ENCODE measurements at places on chromosomes 7 and 10.

DNA sequence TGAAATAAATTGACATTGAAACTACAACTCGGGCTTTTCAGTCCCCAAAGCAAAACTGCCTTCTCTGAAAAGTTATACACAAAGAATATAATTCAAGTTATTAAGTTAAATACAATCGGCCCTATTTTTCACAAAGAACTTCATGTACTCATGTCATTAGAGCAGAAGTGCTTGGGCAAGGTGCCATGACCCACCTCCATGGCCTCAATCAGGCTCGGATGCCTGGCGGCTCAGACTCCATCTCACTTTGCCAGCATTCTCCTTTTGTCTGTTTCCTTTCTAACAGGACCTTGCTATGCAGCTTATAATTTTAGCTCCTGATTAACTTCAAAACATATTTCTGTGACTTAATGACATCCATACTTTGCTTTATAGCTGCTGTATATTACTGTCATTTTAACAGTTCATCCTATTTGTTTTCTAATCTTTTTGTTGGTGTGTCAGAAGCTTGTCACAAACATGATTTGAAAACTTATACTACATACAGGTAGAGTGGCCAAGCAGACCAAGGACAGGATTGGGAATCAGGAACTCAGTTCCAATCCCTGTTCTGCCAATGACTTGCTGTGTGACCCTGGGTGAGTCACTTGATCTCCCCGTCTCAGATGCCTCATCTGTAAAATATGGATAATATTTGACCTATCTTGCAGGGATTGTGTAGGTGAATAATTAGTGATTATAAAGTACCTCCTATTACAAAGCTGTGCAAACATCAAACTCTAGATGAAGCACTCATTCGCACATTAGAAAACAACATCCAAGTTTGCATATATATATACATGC lies 60.8 kb upstream of the ITGA8 start:
- DNase-seq = no peak

- DNase-seq = no peak
These were observed 411.0 kb upstream of the DPP6 start for GRCh38 chr7:153641199-153641598.

- no peak for DNase-seq
These were observed 210.3 kb downstream of the CAMK1D start for GRCh38 chr10:12559578-12560178.

DNA sequence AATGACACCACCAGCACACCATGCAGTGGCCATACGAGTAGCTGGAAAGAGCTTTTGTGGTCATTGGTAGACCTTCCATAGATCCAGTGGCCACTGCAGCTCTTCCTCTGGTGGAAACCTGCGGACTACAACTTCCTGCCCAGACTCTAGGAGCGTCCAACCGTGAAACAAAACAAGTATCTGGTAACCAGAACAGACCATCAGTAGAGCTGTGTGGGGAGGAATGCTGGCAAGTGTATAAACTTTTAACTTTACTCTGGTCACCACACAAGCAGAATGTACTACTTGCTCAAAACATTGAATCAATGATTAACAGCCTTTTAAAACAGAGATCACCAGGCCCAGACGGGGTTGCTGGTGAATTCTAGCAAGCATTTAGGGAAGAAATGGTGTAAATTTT lies 154.7 kb upstream of the DGKB start:
- DNase-seq = no peak

- DNase-seq = no peak
These were observed 202.7 kb downstream of the HDAC9 start for GRCh38 chr7:18698258-18698734.

- DNase-seq = peak; percentile 50
These were observed 10.2 kb downstream of the PYROXD2 start for GRCh38 chr10:98404571-98405359.

All from AG20443 (cell line).